ENCODE measurements at places on chromosomes 3 and 15. TPM values are rescaled to one million over a fixed set of nuclear protein-coding genes. Genes with fewer than 3 reads are reported as not detected.

FANCD2 gene
- total RNA-seq: 13.2 TPM

TMC3 gene
- total RNA-seq: 0.14 TPM

KBTBD8 gene
- total RNA-seq: 1.0 TPM

KIF15 gene
- 0.55 TPM for total RNA-seq

NOX5 gene
- 5.8 TPM for total RNA-seq

IL17RB gene
- 14.3 TPM for total RNA-seq

GRCh38 chr3:45826321-45826720 lies 15.6 kb downstream of the LZTFL1 start:
- H3K4me3 ChIP-seq: no peak overlapping the region
- H3K27me3 ChIP-seq: no peaks in the 10 kb centered on the region
- no peak overlapping the region for H3K27ac ChIP-seq
- no peaks in the 10 kb centered on the region for H3K36me3 ChIP-seq

DNA sequence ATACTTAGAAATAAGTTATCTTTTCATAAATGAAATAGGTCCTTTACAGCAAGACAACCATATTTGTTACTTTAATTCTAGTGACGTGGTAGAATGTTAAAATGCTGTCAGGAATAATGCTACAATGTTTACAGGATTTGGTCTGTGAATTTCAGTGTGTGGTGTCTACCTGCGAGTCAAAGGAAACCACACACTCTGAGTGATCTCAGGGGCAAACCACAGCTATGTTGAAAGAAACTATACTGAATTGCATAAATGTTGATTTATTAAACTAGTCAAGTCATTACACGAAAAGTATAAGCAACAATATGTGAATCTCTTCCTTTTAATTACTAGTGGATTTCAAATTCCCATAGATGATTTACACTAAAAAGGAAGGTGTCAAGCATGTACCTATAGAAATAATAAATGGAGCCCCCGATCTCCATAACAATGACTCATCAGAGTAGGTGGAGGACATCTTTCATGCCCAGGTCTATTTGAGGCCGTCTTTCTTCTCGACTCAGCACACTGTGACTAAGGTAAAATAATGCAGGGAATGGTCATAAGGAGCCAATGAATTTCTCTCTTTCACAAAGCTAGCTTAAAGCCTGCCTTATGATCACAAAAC lies 463.0 kb downstream of the ERC2 start:
- no peaks in the 10 kb centered on the region for H3K36me3 ChIP-seq
- no peaks in the 10 kb centered on the region for H3K4me1 ChIP-seq
- H3K27ac ChIP-seq: no peak overlapping the region
- no peaks in the 10 kb centered on the region for H3K27me3 ChIP-seq
- no peak overlapping the region for H3K4me3 ChIP-seq
- DNase-seq: no peak

GRCh38 chr3:88986834-88987233 lies 120.6 kb upstream of the EPHA3 start:
- no peak overlapping the region for H3K27ac ChIP-seq
- no peaks in the 10 kb centered on the region for H3K27me3 ChIP-seq
- H3K36me3 ChIP-seq: no peaks in the 10 kb centered on the region
- no peaks in the 10 kb centered on the region for H3K4me1 ChIP-seq

GRCh38 chr3:160195106-160195505 lies 30.1 kb upstream of the C3orf80 start:
- H3K4me1 ChIP-seq: no peaks in the 10 kb centered on the region
- no peaks in the 10 kb centered on the region for H3K36me3 ChIP-seq
- H3K4me3 ChIP-seq: no peak overlapping the region
- no peak overlapping the region for H3K27ac ChIP-seq
- H3K27me3 ChIP-seq: no peaks in the 10 kb centered on the region

- H3K27ac ChIP-seq: no peak overlapping the region
- no peaks in the 10 kb centered on the region for H3K36me3 ChIP-seq
- no peak for DNase-seq
- peaks cover 5% of the 10 kb centered on the region for H3K4me1 ChIP-seq
- H3K4me3 ChIP-seq: no peak overlapping the region
Observed at GRCh38 chr15:41876689-41877088, 17.2 kb downstream of the SPTBN5 start.

DNA sequence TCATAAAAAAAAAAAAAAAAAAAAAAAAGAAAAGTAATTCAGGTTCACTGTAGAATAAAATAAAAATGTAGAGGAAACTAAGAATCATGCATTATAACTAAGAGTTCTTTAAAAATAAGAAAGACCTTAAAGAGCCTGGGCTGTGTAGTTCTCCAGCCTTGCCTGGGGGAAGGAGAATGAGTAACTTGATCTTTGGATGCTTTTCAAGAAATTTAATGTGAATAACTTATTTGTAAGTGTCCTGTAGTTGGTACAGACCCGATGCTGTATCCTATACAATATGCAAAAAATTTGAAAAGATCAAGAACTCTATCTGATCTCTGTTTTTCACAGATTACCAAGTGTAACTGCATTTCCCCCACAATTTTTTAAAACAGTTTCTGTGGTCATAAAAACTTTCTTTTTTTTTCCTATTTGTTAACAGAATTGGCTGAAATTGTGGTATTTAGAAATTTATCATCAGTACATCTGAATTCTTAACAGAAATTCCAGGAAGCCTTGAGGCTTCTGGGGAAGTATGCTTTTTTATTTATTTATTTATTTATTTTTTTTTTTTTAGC lies 195.3 kb downstream of the THRB start:
- no peaks in the 10 kb centered on the region for H3K36me3 ChIP-seq
- H3K4me1 ChIP-seq: no peaks in the 10 kb centered on the region
- no peak overlapping the region for H3K27ac ChIP-seq

DNA sequence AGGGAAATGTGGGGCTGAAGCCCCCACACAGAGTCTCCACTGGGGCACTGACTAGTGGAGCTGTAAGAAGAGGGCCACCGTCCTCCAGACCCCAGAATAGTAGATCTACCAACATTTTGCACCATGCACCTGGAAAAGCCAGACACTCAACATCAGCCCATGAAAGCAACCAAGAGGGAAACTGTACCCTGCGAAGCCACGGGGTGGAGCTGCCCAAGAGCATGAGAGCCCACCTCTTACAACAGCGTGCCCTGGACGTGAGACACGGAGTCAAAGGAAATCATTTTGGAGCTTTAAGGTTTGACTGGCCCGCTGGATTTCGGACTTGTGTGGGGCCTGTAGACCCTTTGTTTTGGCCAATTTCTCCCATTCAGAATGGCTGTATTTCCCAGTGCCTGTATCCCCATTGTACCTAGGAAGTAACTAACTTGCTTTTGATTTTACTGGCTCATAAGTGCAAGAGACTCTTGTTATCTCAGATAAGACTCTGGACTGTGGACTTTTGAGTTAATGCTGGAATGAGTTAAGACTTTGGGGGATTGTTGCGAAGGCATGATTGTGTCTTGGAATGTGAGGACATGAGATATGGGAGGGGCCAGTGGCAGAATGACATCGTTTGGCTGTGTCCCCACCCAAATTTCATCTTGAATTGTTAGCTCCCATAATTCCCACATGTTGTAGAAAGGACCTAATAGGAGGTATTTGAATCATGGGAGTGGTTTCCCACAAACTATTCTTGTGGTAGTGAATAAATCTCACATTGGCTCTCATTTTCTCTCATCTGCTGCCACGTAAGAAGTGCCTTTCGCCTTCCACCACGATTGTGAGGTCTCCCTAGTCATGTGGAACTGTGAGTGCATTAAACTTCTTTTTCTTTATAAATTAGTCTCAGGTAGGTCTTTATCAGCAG lies 105.8 kb downstream of the CBLB start:
- no peak for DNase-seq
- H3K4me1 ChIP-seq: no peaks in the 10 kb centered on the region
- no peak overlapping the region for H3K27ac ChIP-seq
- no peaks in the 10 kb centered on the region for H3K27me3 ChIP-seq

- no peak overlapping the region for H3K27ac ChIP-seq
- H3K36me3 ChIP-seq: no peaks in the 10 kb centered on the region
- no peak overlapping the region for H3K4me3 ChIP-seq
- no peaks in the 10 kb centered on the region for H3K4me1 ChIP-seq
- DNase-seq: no peak
Observed at GRCh38 chr3:156664011-156664830, 10.2 kb upstream of the TIPARP start.

DNA sequence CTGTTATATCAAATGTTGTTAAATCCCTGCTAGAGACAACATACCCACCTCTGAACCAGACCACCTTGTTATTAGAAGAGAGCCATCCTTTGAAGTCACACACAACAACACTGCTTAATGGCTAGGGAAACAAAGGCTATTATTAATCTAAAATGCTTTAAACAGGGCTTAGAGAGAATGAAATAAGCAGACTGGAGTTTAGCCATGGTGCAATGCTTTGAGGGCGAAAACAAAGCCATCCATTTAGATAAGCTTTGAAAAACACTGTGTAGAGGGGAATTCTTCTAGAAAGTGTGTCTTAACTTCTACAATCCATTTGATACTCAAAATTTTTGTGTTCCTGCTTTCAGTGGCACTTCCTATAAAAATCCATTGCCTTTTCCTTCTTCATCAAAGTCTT lies 148.6 kb downstream of the IL5RA start:
- no peaks in the 10 kb centered on the region for H3K36me3 ChIP-seq
- no peaks in the 10 kb centered on the region for H3K27me3 ChIP-seq
- no peak for DNase-seq
- H3K4me1 ChIP-seq: no peaks in the 10 kb centered on the region

DNA sequence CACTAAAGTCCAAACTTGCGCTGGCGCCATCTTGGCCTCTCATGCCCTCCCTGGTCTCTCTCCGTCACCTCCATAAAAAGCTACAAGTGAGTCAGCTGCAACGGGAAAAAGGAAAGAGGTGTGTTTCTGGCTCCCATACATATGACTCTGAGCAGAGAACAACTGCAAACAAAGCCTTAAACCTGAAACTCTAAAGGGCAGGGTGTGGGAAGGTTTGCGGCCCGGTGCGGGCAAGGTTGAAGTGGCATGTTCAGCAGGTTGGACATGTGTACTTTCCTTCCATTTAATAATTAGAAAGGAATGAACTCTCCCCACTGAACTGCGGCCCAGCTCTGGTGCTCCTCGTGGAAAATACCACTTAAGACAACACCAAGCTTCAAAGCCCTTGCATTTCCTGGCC lies 59.0 kb upstream of the PPARG start:
- peak overlapping the region; percentile 60 for H3K27ac ChIP-seq
- no peaks in the 10 kb centered on the region for H3K36me3 ChIP-seq
- H3K27me3 ChIP-seq: no peaks in the 10 kb centered on the region
- no peaks in the 10 kb centered on the region for H3K4me1 ChIP-seq
- DNase-seq: peak; percentile 77

- no peak overlapping the region for H3K27ac ChIP-seq
- H3K36me3 ChIP-seq: no peaks in the 10 kb centered on the region
- no peak overlapping the region for H3K4me3 ChIP-seq
- no peaks in the 10 kb centered on the region for H3K27me3 ChIP-seq
- DNase-seq: no peak
Observed at GRCh38 chr3:46298871-46299607, 54.9 kb upstream of the CCR2 start.

- no peak for DNase-seq
- no peak overlapping the region for H3K27ac ChIP-seq
- H3K4me3 ChIP-seq: no peak overlapping the region
- H3K27me3 ChIP-seq: no peaks in the 10 kb centered on the region
Observed at GRCh38 chr3:180274536-180274935, 237.8 kb upstream of the PEX5L start.

GRCh38 chr3:126184465-126185000 lies 4.1 kb upstream of the ALDH1L1 start:
- no peak overlapping the region for H3K27ac ChIP-seq
- H3K27me3 ChIP-seq: no peaks in the 10 kb centered on the region
- H3K4me1 ChIP-seq: no peaks in the 10 kb centered on the region
- DNase-seq: no peak
- H3K36me3 ChIP-seq: no peaks in the 10 kb centered on the region
- no peak overlapping the region for H3K4me3 ChIP-seq

DNA sequence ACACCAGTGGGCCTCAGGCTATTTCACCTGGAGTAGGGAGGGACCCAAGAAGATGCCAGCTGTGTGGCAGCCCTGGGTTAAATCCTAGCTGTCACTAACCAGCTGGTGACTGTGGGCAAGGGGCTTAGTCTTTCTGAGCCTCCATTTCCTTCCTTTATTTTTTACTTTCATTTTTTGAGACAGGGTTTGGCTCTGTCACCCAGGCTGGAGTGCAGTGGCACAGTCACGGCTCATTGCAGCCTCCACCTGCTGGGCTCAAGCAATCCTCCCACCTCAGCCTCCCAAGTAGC lies 108.0 kb upstream of the SMAD3 start:
- H3K36me3 ChIP-seq: no peaks in the 10 kb centered on the region
- DNase-seq: no peak
- H3K4me1 ChIP-seq: no peaks in the 10 kb centered on the region
- H3K4me3 ChIP-seq: no peak overlapping the region
- H3K27ac ChIP-seq: no peak overlapping the region
